ENCODE measurements at places on chromosomes 16 and 17. TPM values are rescaled to one million over a fixed set of nuclear protein-coding genes. Genes with fewer than 3 reads are reported as not detected.

GRCh38 chr16:88653596-88654362 is 2.9 kb upstream of the CYBA start:
- H3K27me3 ChIP-seq, result no peaks in the 10 kb centered on the region
- DNase-seq, result no peak
- no peak overlapping the region for H3K27ac ChIP-seq
- no peak overlapping the region for H3K4me3 ChIP-seq
- H3K36me3 ChIP-seq, result peaks cover 65% of the 10 kb centered on the region

ADAM11 gene
- 3.0 TPM for polyA plus RNA-seq

GRCh38 chr17:65530523-65531255 is 30.8 kb downstream of the AXIN2 start:
- peak; percentile 63 for DNase-seq
- no peaks in the 10 kb centered on the region for H3K27me3 ChIP-seq
- H3K4me1 ChIP-seq, result peaks cover 31% of the 10 kb centered on the region
- no peak overlapping the region for H3K27ac ChIP-seq
- H3K4me3 ChIP-seq, result no peak overlapping the region
- H3K36me3 ChIP-seq, result peaks cover 60% of the 10 kb centered on the region

GRCh38 chr17:5331506-5331905 is 49.4 kb downstream of the RABEP1 start:
- no peak overlapping the region for H3K27ac ChIP-seq
- no peak overlapping the region for H3K4me3 ChIP-seq
- DNase-seq, result no peak
- H3K4me1 ChIP-seq, result no peaks in the 10 kb centered on the region

- no peak overlapping the region for H3K4me3 ChIP-seq
- no peak for DNase-seq
- H3K27me3 ChIP-seq, result peaks cover 13% of the 10 kb centered on the region
- H3K4me1 ChIP-seq, result peaks cover 8% of the 10 kb centered on the region
Observed at GRCh38 chr17:61442136-61442775, 10.0 kb upstream of the TBX4 start.

GRCh38 chr17:56309897-56310296 is 156.6 kb downstream of the ANKFN1 start:
- H3K27ac ChIP-seq, result no peak overlapping the region
- H3K4me3 ChIP-seq, result no peak overlapping the region
- DNase-seq, result no peak
- H3K36me3 ChIP-seq, result no peaks in the 10 kb centered on the region
- no peaks in the 10 kb centered on the region for H3K27me3 ChIP-seq

DNA sequence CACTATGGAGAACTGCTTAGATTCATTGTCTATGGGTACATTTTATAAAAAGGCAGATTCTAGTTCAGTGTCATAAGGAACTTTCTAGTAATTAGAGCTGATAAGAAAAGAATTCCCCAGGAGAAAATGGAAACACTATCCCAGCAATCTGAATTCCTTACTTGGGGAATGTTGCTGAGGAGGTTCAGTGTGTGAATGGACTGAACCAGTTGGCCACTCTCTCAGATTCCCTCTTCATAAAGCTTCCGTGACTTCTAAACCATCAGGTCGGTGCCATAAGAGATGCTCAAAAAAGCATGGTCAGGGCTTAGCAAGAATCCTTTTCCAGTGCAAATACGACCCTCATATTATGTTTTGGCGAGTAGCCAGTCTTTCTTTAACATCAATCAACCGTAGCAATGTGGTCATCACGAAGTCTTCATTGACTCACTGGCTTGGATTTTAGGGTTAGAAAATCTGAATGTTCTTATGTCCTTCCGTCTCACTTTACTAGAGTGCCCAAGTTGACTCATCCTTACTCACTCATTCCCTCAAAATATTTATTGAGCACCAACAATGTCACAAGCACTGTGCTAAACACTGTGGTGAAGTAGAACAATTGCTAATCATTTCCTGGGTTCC is 102.7 kb upstream of the HLF start:
- no peak for DNase-seq
- H3K27me3 ChIP-seq, result no peaks in the 10 kb centered on the region
- no peak overlapping the region for H3K27ac ChIP-seq
- H3K36me3 ChIP-seq, result peaks cover 3% of the 10 kb centered on the region

GRCh38 chr17:49926886-49927285 is 42.1 kb upstream of the DLX4 start:
- no peak overlapping the region for H3K4me3 ChIP-seq
- H3K4me1 ChIP-seq, result peaks cover 10% of the 10 kb centered on the region
- H3K27ac ChIP-seq, result no peak overlapping the region
- peak; percentile 11 for DNase-seq
- H3K27me3 ChIP-seq, result peaks cover 32% of the 10 kb centered on the region
- H3K36me3 ChIP-seq, result no peaks in the 10 kb centered on the region

GRCh38 chr16:23222929-23223328 is 40.4 kb downstream of the SCNN1G start:
- DNase-seq, result no peak
- no peaks in the 10 kb centered on the region for H3K27me3 ChIP-seq
- no peak overlapping the region for H3K4me3 ChIP-seq
- H3K4me1 ChIP-seq, result no peaks in the 10 kb centered on the region

KRTAP4-4 gene
- polyA plus RNA-seq, result not detected

GRCh38 chr16:1108299-1109252 is 12.5 kb upstream of the C1QTNF8 start:
- no peak overlapping the region for H3K4me3 ChIP-seq
- peaks cover 20% of the 10 kb centered on the region for H3K4me1 ChIP-seq
- DNase-seq, result peak; percentile 60
- no peaks in the 10 kb centered on the region for H3K36me3 ChIP-seq
- peaks cover 78% of the 10 kb centered on the region for H3K27me3 ChIP-seq
- H3K27ac ChIP-seq, result no peak overlapping the region

NPIPA8 gene
- polyA plus RNA-seq, result 2.2 TPM

GRCh38 chr17:69949973-69950695 is 124.9 kb upstream of the KCNJ16 start:
- no peaks in the 10 kb centered on the region for H3K27me3 ChIP-seq
- peak; percentile 92 for DNase-seq
- H3K4me1 ChIP-seq, result peaks cover 8% of the 10 kb centered on the region
- no peak overlapping the region for H3K4me3 ChIP-seq
- peak overlapping the region; percentile 62 for H3K27ac ChIP-seq

DNA sequence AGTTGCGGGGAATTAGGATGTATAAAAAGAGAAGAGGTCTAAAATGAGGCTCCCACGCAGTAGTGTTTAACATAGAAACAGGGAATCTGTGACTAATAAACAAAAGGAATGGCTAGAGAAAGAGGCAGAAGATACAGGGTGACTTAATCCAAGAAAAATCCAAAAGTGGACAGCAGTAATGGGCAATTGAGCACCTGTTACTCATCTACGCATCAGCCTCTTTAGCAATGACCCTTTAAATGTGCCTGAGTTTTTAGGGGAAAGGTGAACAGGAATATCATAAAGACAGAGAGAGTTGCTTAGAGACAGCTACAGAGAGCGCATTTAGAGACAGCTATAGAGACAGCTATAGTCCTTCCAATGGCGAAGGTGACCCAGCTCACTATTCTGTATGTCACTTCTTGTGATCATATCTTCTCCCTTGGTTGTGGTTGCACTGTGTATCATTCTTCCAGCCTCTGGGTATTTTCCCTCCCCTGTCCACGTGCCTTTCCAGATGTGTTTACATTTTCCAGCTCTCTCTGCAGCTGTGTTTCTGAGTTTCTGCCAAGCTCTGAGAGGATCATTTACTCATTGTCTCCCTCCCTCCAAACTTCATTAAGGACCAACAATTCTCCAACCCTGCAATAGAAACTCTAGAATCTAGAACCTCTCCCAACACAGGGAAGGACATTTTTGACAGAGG is 61.5 kb downstream of the MYOCD start:
- H3K4me1 ChIP-seq, result peaks cover 7% of the 10 kb centered on the region
- DNase-seq, result peak; percentile 94
- H3K27me3 ChIP-seq, result no peaks in the 10 kb centered on the region
- H3K36me3 ChIP-seq, result no peaks in the 10 kb centered on the region
- H3K4me3 ChIP-seq, result no peak overlapping the region
- peak overlapping the region; percentile 17 for H3K27ac ChIP-seq

DNA sequence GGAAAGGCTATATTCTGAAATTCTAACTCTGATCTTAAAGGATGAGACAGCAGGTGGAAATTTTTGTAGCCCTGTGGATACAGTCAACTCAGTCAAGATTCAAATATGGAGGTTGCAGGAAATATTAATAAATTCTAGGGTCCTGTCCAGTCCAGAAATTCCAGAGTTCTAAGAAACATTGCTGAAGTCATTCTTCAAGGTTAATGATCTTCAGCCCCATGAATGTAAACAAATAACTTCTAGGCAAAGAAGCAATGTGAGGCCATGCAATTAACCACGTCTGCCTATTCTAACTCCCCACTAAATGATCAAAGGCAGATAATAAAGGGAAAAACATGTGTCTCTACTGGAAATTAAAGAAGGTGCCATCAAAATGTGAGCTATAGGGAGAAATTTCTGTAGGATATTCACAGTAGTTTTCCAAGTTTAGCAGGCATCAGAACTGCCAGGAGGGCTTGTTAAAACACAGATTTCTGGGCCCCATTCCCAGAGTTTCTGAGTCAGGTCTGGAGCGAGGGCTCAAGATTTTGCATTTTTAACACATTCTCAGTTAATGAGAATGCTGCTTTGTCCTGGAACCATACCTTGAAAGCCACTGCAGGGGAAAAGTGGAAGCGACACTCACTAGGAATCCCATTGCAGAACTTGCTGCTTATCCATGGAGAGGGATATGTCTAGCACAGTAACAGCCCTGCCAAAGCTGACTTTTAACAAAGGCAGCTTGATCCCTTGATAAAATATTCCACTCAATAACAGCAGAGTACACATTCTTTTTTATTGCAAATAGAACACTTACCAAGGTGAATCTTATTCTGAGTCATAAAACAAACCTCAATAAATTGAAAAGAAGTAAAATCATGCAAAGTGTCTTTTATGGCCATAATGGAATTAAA is 61.8 kb downstream of the DNAH3 start:
- no peaks in the 10 kb centered on the region for H3K4me1 ChIP-seq
- no peak overlapping the region for H3K4me3 ChIP-seq
- no peaks in the 10 kb centered on the region for H3K36me3 ChIP-seq
- H3K27ac ChIP-seq, result no peak overlapping the region
- no peak for DNase-seq
- H3K27me3 ChIP-seq, result no peaks in the 10 kb centered on the region

DNA sequence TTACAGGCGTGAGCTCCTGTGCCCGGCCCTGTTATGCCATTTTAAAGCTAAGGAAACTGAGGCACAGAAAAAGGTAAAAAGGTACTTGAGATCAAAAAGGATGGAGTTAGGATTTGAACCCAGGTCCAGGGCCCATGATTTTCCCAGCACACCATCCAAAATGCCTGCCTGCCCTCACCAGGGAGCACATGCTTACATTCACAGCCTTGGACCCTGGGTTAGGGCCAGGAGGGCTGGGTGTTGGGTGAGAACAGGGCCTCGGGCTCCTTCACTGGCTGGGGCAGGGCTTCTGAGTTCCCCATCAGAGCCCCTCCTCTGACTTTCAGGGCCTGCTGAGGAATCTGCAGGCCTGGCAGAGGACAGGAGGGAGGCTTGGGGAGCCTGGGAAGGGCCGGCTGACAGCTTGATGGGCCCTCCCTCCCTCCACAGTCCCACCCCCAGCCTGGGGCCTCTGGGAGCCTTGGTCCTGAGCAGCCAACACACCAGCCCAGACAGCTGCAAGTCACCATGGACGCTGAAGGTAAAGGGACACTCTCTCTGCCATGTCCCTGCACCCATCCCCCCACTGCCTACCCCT is at the start of gene QPRT:
QPRT (plus strand) TSS at position 490 of the 577 bp plus-strand sequence; CDS start at position 508, 18 bp downstream.
- peaks cover 5% of the 10 kb centered on the region for H3K36me3 ChIP-seq
- DNase-seq, result peak; percentile 92
- peak within 1 kb of the TSS; percentile 94 for H3K27ac ChIP-seq
- peaks cover 27% of the 10 kb centered on the region for H3K4me1 ChIP-seq
- H3K4me3 ChIP-seq, result peak within 1 kb of the TSS; percentile 62

- no peak overlapping the region for H3K27ac ChIP-seq
- no peaks in the 10 kb centered on the region for H3K4me1 ChIP-seq
- H3K27me3 ChIP-seq, result peaks cover 29% of the 10 kb centered on the region
- H3K4me3 ChIP-seq, result no peak overlapping the region
Observed at GRCh38 chr16:77437859-77438258, 3.0 kb upstream of the ADAMTS18 start.

RNF227 gene
- 2.5 TPM for polyA plus RNA-seq

DNA sequence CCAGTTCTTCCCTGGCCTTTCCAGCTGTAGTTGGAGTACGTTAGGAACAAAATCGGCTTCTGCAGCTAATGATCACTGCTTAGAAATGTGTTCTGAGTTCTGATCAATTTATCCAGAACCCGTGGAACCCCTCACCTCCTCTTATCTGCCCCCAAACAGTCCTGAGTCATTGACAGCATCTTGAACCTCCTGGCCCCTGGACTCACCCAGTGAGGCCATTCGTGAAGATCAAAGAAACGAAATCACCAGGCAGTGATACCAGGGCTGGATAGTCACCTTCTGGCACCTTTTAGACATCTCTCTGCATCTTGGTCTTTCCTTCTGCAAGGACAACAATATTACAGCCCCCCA is 17.0 kb upstream of the EXOC7 start:
- peaks cover 5% of the 10 kb centered on the region for H3K27me3 ChIP-seq
- no peaks in the 10 kb centered on the region for H3K36me3 ChIP-seq
- peaks cover 14% of the 10 kb centered on the region for H3K4me1 ChIP-seq
- H3K4me3 ChIP-seq, result no peak overlapping the region

- no peaks in the 10 kb centered on the region for H3K27me3 ChIP-seq
- no peak for DNase-seq
- H3K27ac ChIP-seq, result no peak overlapping the region
- no peak overlapping the region for H3K4me3 ChIP-seq
Observed at GRCh38 chr17:30503558-30503957, 26.4 kb downstream of the GOSR1 start.

KAT8 gene
- 45.9 TPM for polyA plus RNA-seq

GRCh38 chr17:77781536-77781935 is 177.0 kb upstream of the TNRC6C start:
- H3K4me3 ChIP-seq, result no peak overlapping the region
- H3K27ac ChIP-seq, result no peak overlapping the region
- DNase-seq, result no peak
- peaks cover 10% of the 10 kb centered on the region for H3K27me3 ChIP-seq
- H3K4me1 ChIP-seq, result peaks cover 29% of the 10 kb centered on the region

DNA sequence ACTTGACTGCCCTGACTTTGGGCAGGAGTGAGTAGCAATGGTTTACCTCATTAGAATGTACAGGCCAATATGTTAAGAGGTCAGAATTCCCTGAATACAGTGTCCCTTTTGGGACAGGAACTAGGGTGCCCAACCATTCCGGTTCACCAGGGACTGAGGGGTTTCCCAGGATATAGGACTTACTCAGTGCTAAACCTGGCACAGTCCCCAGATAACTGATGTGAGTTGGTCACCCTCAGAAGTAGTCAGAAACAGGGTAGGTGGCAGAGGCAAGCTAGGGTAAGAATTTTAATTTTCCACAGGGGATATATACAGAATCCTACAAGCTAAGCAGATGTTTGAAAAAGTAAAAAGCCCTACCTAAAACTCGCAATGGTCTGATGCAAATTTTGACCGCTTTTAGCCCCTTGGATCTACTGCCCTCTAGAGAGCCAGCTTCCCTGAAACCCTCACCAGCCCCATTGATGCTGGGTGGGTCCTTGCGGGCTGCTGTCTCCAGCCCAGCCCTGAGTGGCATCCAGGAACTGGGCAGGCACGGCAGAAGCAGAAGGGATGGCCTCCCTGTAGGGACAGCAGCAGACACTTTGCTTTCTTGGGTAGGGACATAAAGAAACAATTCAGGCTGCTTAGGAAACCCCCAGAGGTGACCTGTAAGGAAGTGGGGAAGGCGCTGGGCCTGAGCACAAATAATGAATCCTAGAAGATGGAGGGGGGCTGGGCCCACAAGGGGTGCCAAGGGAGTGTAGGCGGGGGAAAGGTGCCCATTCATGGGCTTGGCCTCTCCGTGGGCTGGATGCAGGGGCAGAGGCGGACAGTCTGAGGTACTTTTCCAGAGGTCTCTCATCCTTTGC is 434.8 kb downstream of the SLC39A11 start:
- H3K27ac ChIP-seq, result no peak overlapping the region
- no peak for DNase-seq
- no peaks in the 10 kb centered on the region for H3K27me3 ChIP-seq
- H3K36me3 ChIP-seq, result no peaks in the 10 kb centered on the region

SLC12A3 gene
- polyA plus RNA-seq, result 0.04 TPM
